ENCODE measurements at places on chromosomes 7 and 10.

- H3K27me3 ChIP-seq = no peaks in the 10 kb centered on the region
- no peaks in the 10 kb centered on the region for H3K36me3 ChIP-seq
- DNase-seq = no peak
- no peak overlapping the region for H3K27ac ChIP-seq
- H3K4me1 ChIP-seq = peaks cover 10% of the 10 kb centered on the region
- no peak overlapping the region for H3K4me3 ChIP-seq
These were observed 673.9 kb upstream of the GALNT17 start for GRCh38 chr7:70457883-70458680.

- H3K27me3 ChIP-seq = no peaks in the 10 kb centered on the region
- no peak for DNase-seq
- no peak overlapping the region for H3K27ac ChIP-seq
- no peaks in the 10 kb centered on the region for H3K36me3 ChIP-seq
These were observed 25.7 kb downstream of the GRIFIN start for GRCh38 chr7:2450198-2451107.

- no peaks in the 10 kb centered on the region for H3K36me3 ChIP-seq
- H3K4me3 ChIP-seq = no peak overlapping the region
- H3K27ac ChIP-seq = no peak overlapping the region
- H3K27me3 ChIP-seq = no peaks in the 10 kb centered on the region
These were observed 37.2 kb downstream of the DLG5 start for GRCh38 chr10:77889277-77889903.

- H3K4me3 ChIP-seq = no peak overlapping the region
- peaks cover 5% of the 10 kb centered on the region for H3K36me3 ChIP-seq
- peaks cover 6% of the 10 kb centered on the region for H3K4me1 ChIP-seq
- H3K27ac ChIP-seq = no peak overlapping the region
- DNase-seq = no peak
These were observed 133.4 kb upstream of the PFKP start for GRCh38 chr10:2933924-2934323.

DNA sequence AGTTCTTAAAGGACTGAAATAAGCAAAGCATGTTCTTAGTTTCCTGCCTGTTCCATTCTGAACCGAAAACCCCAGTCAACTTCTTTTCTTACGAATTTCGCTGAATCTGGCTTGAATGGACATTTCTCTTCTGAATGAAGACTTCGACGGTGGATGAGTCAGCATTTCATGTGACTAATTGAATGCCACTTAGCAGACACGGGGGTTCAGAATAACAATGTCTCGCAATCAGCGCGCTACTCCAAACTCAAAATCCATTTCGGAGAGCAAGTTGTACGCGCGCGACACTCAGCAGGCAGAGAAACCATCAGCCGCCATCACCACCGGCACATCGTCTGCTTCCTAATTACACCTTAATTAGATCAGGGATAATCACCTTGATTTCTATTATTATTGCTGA, 239.0 kb upstream of the KLF6 start:
- H3K27ac ChIP-seq = no peak overlapping the region
- no peak overlapping the region for H3K4me3 ChIP-seq

- H3K4me3 ChIP-seq = no peak overlapping the region
- no peak for DNase-seq
These were observed 54.7 kb downstream of the STEAP1B start for GRCh38 chr7:22445140-22445743.

GRCh38 chr10:84329196-84329611, 815 bp downstream of the CCSER2 start:
- H3K4me3 ChIP-seq = peak overlapping the region; percentile 92
- H3K36me3 ChIP-seq = no peaks in the 10 kb centered on the region
- no peaks in the 10 kb centered on the region for H3K27me3 ChIP-seq
- peak; percentile 42 for DNase-seq
- H3K27ac ChIP-seq = peak overlapping the region; percentile 99

DNA sequence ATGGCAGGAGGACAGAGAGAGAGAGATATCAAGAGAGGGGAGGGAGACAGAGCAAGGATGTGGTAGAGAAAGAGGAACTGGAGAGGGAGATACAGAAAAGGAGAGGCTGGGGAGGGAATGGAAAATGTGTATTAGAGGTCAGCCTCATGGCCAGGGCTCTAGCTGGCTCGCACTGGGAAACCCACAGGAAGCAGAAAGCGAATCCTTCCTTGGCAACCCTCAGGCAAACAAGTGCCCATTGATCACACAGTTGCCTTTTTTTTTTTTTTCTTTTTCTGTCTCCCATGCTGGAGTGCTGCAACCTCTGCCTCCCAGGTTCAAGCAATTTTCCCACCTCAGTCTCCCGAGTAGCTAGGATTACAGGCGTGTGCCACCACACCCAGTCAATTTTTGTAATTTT, 391.2 kb downstream of the TYW1 start:
- no peak overlapping the region for H3K27ac ChIP-seq
- DNase-seq = no peak
- peaks cover 14% of the 10 kb centered on the region for H3K27me3 ChIP-seq
- no peaks in the 10 kb centered on the region for H3K4me1 ChIP-seq
- H3K4me3 ChIP-seq = no peak overlapping the region
- no peaks in the 10 kb centered on the region for H3K36me3 ChIP-seq

GRCh38 chr10:131657985-131658330, 242.8 kb upstream of the PPP2R2D start:
- no peak for DNase-seq
- no peaks in the 10 kb centered on the region for H3K4me1 ChIP-seq
- H3K27me3 ChIP-seq = peaks cover 19% of the 10 kb centered on the region
- H3K36me3 ChIP-seq = no peaks in the 10 kb centered on the region
- no peak overlapping the region for H3K27ac ChIP-seq

GRCh38 chr10:91909117-91909677, at the start of gene FGFBP3:
Gene FGFBP3 (minus strand): TSS chr10:91909486. CDS start chr10:91908969, 517 bp downstream.
- H3K36me3 ChIP-seq = no peaks in the 10 kb centered on the region
- H3K27ac ChIP-seq = peak within 1 kb of the TSS; percentile 82
- H3K4me3 ChIP-seq = peak within 1 kb of the TSS; percentile 95
- H3K4me1 ChIP-seq = peaks cover 15% of the 10 kb centered on the region
- DNase-seq = no peak

GRCh38 chr7:95716357-95717122, 55.8 kb upstream of the DYNC1I1 start:
- no peaks in the 10 kb centered on the region for H3K4me1 ChIP-seq
- no peak for DNase-seq
- no peaks in the 10 kb centered on the region for H3K36me3 ChIP-seq
- no peak overlapping the region for H3K27ac ChIP-seq
- peaks cover 4% of the 10 kb centered on the region for H3K27me3 ChIP-seq
- no peak overlapping the region for H3K4me3 ChIP-seq

DNA sequence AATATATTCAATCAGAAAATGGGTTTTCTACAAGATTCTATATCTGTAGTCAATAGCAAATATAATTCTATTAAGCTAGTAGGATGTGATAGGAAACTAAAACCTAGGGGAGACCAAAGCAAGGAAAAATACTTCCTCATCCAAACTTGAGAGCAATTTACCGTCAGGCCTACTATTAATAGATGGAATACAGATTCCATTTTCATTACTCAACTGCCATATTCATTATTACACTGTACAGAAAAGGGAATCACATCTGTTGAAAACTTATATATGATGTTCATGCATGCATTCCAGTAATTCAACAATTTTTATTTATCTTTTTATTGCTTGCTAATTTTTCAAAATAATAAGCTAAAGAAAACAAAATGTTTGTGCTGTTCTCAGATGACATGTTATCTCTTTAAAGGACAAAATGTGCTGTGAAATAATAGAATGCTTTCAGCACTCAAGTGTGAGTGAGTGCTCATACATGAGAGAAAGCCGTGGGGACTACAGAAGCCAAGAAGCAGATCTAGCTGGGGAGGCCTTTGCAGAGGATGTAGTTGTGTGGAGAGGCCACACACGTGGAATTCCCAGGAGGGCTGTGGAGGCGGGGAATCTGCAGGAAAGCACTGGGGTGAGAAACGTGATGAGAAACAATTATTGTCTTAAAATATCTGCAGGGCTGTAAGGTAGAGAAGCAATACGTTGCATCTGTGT, 110.0 kb downstream of the EGFR start:
- H3K27ac ChIP-seq = peak overlapping the region; percentile 14
- H3K4me1 ChIP-seq = peaks cover 8% of the 10 kb centered on the region
- H3K4me3 ChIP-seq = no peak overlapping the region
- peaks cover 62% of the 10 kb centered on the region for H3K27me3 ChIP-seq
- no peaks in the 10 kb centered on the region for H3K36me3 ChIP-seq

DNA sequence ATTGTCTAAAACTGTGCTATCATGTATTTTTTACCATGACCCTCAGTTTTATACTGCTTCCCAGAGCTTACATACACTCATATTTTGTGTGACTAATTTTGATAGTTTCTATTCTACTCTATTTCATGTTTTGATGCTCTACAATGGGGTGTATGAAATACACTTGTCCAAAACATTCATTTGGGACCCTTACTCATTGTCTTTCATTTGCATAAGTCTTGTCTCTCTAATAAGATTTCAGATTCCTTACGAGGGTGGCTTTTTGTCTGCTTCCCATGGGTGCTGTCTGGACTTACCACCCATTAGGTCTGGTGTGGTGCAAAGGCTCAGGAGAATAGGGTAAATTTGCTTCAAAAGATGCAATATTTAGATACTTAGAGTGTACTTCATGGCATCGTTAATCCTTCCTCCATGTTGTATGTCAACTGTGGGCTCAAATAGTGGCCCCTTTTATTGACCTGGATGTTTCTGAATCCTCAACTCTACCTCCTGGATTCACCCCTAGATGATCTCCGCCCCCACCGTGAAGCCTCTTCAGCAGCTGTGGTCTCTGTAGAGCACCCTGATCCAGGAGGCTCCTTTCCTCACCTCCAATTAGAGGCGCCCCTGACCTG, 3.6 kb upstream of the GIMAP5 start:
- H3K4me1 ChIP-seq = peaks cover 59% of the 10 kb centered on the region
- H3K27ac ChIP-seq = peak overlapping the region; percentile 98
- no peak for DNase-seq
- no peak overlapping the region for H3K4me3 ChIP-seq
- no peaks in the 10 kb centered on the region for H3K27me3 ChIP-seq

DNA sequence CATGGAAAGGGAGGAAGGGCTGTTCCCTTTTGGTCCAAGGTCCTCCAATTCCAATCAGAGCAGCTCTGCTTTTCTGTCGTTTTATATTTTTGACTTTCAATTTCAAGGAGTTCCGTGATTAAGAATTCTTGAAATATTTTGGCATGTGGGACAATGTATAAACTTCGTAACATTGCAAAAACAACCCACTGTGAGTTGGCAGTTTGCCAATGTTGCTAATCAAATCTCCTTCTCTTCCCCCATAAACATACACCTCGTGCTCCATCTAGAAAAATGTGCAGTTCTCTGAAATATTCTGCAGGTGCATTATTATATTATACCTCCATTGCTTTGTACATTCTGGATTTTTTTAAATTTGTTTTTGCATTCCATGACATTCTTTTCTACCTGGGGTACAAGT, 49.8 kb downstream of the POU6F2 start:
- DNase-seq = no peak
- no peak overlapping the region for H3K27ac ChIP-seq
- no peaks in the 10 kb centered on the region for H3K4me1 ChIP-seq
- no peak overlapping the region for H3K4me3 ChIP-seq
- no peaks in the 10 kb centered on the region for H3K27me3 ChIP-seq

GRCh38 chr7:77531038-77531437, 6.1 kb upstream of the PTPN12 start:
- no peaks in the 10 kb centered on the region for H3K36me3 ChIP-seq
- H3K27me3 ChIP-seq = peaks cover 6% of the 10 kb centered on the region
- H3K4me1 ChIP-seq = peaks cover 5% of the 10 kb centered on the region
- H3K4me3 ChIP-seq = peak overlapping the region; percentile 39

- no peaks in the 10 kb centered on the region for H3K27me3 ChIP-seq
- peak overlapping the region; percentile 45 for H3K4me3 ChIP-seq
- peak overlapping the region; percentile 95 for H3K27ac ChIP-seq
- DNase-seq = no peak
- H3K36me3 ChIP-seq = no peaks in the 10 kb centered on the region
- peaks cover 26% of the 10 kb centered on the region for H3K4me1 ChIP-seq
These were observed 67.3 kb upstream of the KLF6 start for GRCh38 chr10:3852147-3852904.

Data from T-helper 17 cell (primary cell).